ENCODE measurements at places on chromosomes 3 and 15.

GRCh38 chr3:24507776-24508422 lies 13.2 kb upstream of the THRB start:
- DNase-seq = no peak

- DNase-seq = peak; percentile 35
Observed at GRCh38 chr15:38554354-38554753, 10.3 kb downstream of the RASGRP1 start.

GRCh38 chr3:45646051-45646585 lies 43.1 kb upstream of the SACM1L start:
- DNase-seq = no peak

DNA sequence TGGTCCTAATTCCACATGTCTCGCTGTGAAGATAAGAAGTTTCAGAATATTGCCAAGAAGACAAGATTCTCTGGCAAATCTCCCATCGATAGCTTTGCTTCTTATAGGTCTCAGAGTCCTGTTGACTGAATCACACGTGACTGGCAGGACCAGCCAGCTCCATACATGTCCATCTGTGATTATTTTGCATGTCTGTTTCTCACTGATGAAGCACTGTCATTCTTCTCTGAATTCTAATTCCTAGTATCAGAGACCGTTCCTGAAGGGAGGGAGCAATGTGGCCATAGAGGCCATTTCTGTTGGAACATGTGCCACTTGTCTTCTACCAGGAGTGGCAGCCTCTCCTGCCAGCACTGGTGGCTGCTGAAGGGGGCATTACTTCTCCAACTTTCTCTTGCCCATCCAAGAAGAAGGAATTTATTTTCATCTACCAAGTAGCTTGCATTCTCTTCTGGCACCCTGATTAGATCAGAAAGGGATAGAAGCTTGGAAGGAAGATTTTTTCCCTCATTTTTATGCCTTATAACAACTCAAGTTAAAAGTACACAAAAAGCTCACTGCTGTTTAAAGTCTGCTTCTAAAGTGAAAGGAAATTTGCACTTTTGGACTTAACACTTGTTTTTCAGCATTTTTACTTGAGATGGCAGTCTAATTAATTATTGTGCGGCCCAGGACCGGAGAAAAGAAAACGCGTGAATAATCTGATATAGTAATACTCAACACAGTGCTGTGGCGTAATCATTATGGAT lies 115.8 kb downstream of the IQCH start:
- DNase-seq = no peak

- DNase-seq = no peak
Observed at GRCh38 chr3:66379565-66379964, 121.3 kb downstream of the LRIG1 start.

GRCh38 chr3:188176476-188176875 lies 22.5 kb downstream of the LPP start:
- DNase-seq = no peak

DNA sequence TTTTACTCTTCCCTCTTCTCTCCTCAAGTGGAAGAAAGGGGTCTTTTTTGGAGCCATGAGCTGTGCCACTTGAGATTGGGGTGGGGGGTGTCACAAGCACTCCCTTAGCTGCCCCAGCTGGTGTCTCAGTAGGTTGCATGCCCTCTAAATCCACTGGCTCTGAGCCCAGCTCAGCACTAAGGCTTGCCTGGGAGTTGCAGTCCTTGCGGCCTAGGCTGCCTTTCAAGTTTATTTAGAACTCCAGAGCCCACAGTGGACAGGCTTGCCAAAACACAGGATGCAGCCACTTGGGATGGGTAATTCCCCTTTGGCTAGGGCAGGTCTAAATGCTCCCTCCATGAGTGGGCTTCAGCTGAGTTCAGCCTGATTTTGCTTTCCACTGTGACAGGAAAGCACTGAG lies 24.7 kb downstream of the C3orf20 start:
- DNase-seq = no peak

DNA sequence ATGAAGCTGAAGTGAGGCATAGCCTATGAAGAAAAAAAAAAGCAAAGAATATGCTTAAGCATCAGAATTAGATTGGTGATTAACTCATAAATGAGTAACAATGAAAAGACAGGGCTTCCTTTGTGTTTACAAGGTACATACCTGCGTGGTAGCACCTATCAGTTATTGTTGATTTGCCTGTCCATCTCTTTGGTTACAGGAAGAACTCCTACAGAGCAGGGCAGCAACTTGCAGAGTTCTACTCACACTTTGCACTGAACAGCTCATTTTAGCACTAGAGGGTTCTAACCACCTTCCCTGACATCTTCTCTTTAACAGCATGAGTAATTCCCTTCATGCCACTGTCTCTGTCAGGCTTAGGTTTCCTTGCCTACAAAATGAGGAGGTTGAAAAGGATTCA lies 166.0 kb downstream of the DPH6 start:
- DNase-seq = no peak

DNA sequence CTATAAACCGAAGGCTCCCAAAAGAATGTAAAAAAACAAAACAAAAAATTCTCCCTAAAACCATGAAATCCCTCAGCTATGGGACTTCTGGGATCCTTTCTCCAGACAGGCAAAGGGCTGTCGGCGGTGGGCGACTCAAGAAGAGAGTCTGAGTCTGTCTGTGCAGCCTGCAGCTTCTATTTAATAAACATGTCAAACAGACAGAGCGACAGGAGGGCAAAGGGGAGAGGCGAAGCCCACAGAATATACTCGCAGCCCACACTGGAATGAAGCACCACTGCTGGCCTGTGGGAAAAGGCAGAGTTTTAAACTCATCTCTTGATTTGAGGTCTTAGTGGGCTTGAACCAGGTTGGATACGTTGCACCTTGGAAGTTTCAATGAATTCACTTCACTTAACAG lies 40.2 kb downstream of the ISL2 start:
- DNase-seq = no peak

- DNase-seq = no peak
Observed at GRCh38 chr3:195260280-195260905, 10.6 kb downstream of the XXYLT1 start.

GRCh38 chr15:72858205-72858604 lies 74.6 kb upstream of the ADPGK start:
- DNase-seq = no peak

DNA sequence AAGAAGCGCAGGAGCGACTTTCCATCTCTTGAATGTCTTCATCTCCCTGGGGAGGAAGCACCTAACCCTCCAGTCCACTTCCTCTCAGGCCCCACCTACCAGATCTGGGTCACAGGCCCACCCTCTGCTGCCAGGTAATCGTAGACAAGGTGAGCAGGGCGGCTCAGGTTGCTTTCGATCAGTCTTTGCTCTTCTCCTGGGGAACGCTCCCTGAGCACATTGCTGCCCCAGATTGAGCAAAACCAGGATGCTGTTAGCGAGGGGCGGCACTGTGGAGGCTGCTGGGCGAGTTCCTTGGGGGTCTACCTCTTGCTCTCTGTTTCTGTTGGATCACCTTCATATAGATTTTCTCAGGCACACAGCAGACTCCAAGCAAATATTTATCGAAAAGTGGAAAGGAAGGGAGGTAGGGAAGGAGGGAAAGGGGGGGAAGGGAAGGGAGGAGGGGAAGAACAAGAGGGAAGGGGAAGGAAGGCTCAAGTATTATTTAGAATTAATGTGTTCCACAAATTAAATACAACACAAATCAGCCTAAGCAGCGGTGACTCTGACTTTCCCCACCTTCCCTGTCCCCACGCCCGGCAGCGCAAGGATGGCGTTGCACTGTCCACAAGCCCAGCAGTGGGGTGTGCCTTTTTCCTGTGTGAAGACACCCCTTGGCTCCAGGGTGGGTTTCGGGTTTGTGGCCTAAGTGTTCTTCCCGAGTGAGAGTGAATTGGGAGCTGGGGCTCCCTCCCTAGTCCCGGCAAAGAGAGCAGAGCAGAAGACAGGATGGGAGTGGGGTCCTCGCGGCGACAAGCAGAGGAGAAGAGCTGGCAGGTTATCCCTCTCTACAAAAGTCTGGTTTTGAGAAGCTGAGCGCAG lies 6.1 kb upstream of the PCSK6 start:
- DNase-seq = no peak

DNA sequence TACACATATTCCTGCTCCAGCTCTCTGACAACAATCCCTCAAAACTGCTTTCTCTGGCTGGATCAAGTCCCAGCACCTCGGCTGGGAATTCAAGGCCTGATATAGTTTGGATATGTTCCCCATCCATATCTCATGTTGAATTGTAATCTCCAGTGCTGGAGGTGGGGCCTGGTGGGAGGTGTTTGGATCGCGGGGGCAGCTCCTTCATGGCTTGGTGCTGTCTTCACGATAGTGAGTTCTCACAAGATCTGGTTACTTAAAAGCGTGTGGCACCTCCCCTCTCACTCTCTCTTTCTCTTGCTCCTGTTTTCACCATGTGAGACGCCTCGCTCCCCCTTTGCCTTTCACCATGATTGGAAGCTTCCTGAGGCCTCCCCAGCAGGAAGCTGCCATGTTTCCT lies 47.4 kb upstream of the SYN2 start:
- no peak for DNase-seq

DNA sequence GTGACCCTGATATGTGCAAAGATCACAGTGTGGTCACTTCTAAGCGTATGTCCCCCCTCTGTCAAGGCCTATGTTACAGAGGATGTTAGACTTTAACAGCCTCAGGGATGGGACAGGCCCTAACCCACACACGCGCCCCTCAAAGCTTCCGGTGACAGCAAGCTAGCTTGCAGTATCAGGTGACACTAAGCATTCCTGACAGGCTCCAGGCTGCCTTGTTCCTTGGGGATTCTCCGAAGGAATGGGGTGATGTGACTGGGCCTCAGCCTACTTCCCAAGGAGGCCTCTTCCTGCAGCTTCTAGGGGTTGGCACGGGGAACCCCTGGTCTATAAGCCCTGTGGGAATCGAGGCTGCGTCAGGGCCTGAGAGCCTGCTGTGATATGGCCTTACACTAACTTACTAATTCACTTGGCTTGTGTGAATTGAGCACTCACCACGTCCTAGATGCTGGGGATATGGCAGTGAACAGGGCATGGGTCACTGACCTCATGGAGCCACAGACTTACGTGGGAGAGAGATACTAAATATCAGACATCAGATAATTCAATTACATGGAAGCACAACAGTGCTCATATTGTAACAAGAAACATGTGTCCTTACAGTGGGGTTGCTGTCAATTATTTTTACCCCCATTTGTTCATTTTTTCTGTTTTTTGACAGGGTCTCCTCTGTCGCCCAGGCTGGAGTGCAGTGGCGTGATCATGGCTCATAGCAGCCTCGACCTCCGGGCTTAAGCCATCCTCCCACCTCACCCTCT lies 11.4 kb upstream of the SPTBN5 start:
- DNase-seq = no peak

DNA sequence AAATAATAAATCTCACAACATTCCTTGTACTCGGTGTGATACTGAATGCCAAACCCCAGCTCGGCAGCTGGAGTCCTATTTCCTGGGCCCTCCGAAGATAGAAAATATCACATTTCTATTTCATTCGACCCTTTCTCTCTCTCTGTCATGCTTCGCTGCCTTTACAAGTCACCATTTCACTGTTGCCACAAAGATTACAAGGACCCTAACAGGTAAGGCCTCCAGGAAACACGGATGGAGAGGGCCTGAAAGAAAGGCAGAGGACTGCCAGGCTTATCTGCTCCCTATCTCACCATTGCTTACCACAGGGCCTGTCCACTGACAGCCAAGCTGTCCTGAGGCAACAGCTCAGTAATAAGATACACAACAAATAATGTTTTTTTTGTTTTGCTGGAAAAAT lies 376.5 kb downstream of the MECOM start:
- DNase-seq = no peak

- DNase-seq = no peak
Observed at GRCh38 chr3:46935989-46936558, 40.5 kb downstream of the CCDC12 start.

- no peak for DNase-seq
Observed at GRCh38 chr15:44666210-44667038, 3.0 kb upstream of the SPG11 start.

GRCh38 chr15:44675911-44676310 lies 12.4 kb upstream of the SPG11 start:
- no peak for DNase-seq

DNA sequence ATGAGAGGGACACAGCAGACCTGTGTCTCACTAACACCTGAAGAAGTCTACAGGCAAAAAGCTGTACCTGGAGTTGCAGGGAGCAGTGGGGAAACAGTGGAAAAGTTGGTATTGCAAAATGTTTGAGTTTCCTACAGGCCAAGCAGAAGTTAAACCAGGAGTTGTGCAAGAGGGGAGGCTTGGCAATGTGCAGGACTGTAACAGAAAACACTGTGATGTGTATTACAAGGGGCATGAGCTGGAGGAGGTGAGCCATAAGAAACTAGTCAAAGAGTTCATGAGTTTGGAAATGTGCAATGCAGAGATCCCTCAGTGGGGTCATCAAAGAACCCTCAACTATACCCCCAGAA lies 47.1 kb upstream of the SERPINI2 start:
- DNase-seq = no peak

DNA sequence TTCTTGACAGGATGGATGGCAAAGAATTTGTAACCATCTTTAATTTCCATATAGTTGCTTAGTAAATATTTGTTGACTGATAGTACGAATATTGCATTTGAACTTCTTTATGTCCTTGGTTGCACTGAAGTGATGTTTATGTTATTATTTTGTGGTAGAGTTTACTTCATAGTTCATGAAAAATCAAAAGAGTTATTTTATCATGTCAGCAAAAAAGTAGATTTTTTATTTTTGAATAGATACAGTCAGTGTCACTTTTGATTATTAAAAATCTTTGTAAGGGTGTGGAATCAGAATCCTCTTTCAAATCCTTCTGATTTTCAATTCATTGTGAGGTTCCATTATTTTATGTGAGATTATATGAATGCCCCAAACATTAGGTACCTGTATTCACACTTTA lies 35.0 kb downstream of the FILIP1L start:
- DNase-seq = no peak

DNA sequence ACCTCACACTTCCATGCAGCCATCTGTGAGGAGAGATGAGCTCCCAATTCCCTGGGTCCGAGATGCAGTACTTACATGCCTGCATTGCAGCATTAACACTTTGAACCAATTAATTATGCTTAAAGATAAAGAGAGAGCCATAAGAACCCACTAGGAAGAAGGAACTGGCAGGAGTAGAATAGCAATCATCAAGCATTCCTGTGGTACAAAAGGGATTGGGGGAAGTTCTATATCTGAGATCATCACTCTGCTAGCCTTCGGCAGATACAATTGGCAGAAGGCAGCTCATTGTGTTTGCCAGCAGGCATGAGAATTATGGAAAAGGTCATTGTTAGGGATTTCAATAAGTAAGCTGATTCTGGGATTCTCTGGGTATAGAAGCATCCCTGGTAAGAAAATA lies 891.4 kb downstream of the NTRK3 start:
- no peak for DNase-seq

Data from activated CD8-positive, alpha-beta memory T cell treated with anti-CD3 and anti-CD28 coated beads, Interleukin-2, amount 50 U/mL, for 4 hours (primary cell).